ENCODE measurements at places on chromosomes 5 and 9.
A peak's percentile ranks its signal among the peaks of the same experiment; 100 is the strongest.

- DNase-seq = no peak
Observed at GRCh38 chr5:80172067-80172695, 83.7 kb downstream of the SERINC5 start.

DNA sequence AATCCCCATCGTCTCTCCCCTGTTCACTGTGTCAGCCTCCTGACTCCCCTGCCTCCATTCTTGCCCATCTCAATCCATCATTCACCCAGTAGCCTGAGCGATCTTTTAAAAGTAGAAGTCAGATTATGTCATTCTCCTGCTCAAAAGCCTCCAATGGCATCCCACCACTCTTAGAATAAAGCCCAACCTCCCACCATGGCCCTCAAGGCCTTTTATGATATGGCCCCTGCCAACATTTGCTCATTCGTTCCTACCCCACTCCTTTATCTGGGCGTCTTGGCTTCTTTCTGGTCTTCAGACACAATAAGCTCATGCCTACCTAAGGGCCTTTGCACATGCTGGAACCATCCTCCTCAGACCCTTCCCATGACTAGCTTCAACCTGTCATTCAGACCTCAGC lies 35.5 kb upstream of the KCNMB1 start:
- DNase-seq = no peak

DNA sequence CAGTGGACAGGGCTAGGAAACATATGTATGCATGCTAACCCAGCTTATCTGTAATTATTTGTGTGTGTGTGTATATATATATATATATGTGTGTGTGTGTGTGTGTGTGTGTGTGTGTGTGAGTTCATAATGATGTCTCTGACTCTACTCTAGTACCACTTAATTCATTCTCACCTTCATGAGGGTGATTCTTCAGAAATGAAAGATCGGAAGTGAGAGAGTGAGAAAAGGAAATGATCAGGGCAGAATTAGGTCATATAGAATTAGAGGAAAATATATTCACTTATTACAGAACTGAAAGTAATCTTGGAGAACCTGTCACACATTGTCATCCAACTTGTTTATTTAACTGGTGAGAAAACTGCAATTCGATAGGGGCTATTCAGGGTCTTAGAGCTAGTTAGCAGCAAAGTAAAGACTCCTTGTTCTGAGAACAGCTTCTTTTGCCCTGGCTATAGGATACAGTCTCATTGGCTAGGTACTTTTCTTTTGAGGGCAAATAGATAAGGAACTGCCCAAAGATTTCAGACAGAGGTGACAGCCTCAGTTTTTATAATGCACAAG lies 58.8 kb downstream of the C9orf153 start:
- DNase-seq = peak; percentile 32

DNA sequence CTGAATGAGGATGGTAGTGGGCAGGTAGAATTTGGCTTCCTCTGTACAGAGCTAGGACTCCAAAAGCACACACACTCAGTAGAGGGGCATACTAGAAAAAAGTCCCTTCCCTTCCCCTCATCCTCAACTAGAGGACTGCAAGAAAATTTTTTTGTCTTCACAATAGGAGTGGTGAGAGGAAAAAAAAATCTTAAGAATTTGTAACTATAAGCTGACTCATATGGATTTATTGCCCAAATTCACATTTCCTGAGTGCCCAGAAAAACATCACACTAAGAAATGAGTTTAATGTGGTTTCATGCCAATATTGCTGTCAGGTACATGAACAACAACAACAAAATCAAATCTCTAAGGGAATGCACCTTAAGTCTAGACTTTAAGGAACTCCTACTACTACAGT lies 43.7 kb downstream of the RANBP6 start:
- no peak for DNase-seq

GRCh38 chr5:33726422-33727165 lies 165.2 kb downstream of the ADAMTS12 start:
- no peak for DNase-seq

GRCh38 chr9:27369591-27369990 lies 72.6 kb upstream of the EQTN start:
- DNase-seq = peak; percentile 4

GRCh38 chr5:74199436-74200210 lies 440.9 kb downstream of the ENC1 start:
- no peak for DNase-seq

DNA sequence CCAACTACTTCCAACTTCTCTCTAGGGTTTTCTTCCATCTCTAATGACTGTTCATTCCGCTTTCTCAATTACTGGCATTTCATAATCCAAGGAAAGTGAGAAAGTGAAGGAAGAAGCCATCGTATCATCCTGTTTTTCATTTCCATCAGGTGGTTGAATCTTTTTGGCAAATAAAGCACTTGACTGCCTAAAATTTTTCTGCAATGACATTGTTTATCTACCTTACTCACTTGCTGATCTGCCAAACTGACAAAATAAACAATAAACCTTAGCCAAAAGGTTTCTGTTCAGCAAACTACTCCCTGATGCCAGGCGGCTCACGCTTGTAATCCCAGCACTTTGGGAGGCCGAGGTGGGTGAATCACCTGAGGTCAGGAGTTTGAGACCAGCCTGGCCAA lies 18.4 kb downstream of the FNBP1 start:
- no peak for DNase-seq

DNA sequence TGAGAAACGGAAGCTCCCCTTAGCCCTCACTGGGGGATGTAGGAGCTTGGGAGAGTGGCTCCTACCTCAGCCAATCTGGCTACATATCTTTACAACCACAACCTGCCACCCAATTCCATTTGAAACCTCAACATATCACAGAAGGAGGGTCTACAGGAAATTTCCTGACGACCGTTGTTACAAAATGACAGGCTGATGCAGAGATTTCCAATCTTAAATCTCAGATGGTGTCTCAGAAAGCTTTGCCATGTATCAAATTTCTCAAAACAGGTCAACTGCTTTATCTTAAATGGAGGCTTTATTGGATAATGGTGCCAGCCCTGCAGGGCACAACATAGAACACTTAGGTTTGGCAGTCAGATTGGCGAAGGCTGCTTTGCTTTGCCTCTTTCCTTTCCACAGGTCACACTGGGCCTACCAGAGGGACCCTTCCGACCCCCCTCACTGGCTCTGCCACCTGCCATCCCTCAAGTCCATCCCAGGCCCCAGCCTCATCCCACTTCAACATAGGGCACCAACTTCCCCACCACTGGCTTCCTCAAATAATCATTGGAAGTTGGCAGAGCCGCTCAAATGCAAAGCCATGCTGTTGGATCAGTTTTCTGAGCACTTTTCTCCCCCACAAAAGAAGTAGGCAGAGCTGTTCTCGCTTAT lies 11.1 kb upstream of the SPATA31E1 start:
- no peak for DNase-seq

GRCh38 chr5:34587355-34588241 lies 68.5 kb upstream of the RAI14 start:
- DNase-seq = no peak

- no peak for DNase-seq
Observed at GRCh38 chr5:43376496-43377140, 35.6 kb downstream of the CCL28 start.

DNA sequence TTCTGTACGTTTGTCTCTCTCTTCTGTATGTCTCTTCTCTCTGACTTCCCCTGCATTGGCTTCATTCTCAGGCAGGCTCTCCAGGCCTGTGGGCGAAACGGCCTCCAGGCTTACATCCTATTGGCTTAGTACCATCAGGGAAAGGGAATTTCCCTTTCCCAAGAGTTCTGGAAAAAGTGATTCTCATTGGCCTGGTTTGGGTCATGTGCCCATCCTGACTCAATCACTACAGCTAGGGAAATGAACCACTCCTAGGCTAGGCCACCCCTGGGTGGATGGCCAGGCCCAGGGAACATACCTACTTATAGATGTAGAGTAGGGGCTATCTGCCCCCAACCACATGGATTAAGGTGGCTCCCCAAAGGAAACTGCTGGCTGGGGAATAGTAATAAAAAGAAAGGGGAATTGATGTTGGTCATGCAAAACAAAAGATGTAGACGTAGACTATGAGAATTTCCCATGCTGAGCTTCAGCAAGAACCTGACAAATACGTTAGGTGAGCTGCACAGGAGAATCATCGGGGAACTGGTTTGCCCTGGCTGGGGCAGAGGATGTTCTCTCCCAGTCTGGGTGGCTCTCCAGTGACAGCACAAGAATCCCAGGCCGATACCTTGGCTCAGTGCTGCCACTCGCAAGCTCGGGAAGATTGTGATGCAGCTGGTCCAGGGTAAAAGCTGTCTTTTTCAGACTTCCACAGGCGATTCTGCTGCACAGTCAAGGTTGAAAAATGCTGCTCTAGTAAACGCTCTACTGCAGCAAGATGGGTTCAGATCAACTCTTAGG lies 3.7 kb upstream of the EGR1 start:
- no peak for DNase-seq

GRCh38 chr9:91503673-91504081 lies 80.0 kb upstream of the NFIL3 start:
- DNase-seq = no peak

DNA sequence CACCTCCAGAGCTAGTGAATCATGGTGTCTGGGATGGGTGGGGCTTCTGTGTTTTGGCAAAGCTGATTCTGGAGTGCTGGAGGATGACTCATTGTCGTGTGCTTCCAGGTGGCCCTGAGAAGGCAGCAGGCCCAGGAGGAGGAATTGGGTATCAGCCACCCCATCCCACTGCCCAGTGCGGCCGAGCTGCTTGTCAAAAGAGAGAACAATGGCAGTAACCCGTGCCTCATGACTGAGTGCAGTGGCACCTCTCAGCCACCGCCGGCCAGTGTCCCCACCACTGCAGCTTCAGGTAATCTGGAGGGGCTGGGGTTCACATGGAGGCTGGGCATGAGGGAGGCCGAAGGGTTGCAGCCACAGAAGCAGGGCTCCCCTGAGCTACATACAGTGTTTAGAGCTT lies 5.4 kb downstream of the DMRT1 start:
- no peak for DNase-seq

GRCh38 chr5:142491270-142491669 lies 166.4 kb upstream of the SPRY4 start:
- DNase-seq = no peak

GRCh38 chr5:146761811-146762210 lies 116.7 kb downstream of the PPP2R2B start:
- DNase-seq = no peak

DNA sequence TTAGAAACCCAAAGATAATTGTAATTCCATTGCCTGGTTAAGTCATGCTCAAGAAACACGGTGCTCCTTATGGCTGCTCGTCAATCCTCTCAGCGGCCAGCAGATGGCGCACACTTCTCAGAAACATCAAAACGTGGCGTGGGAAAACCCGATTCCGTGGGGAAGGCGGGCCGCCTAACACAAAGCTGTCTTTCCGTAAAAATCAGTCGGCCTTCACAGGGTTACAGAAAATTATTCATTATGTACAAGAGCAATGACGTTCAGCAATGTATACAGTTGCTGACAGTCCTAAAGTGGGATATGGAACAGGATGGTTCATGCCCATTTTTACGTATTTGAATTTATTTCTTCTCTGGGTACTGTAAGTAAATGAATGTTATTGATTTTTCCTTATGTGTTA lies 83.5 kb downstream of the PDE4D start:
- DNase-seq = peak; percentile 60

DNA sequence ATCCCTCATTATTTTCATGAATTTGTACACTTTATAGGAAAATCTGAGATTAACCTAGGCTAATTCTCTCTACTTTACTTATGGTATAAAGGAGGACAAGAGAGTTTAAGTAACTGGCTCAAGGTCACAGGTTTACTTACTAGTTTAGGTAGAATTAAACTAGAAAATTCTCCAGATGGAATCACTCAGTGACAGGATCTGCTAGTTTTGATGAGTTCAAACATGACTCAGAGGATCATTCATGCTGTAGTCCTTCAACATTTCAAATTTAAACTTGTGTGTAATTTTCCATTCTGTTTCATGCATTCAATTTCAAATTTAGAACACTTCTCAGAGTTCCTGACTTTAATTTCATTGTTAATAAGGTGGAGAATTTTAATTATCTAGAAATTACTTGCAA lies 485.7 kb upstream of the TUSC1 start:
- DNase-seq = no peak

DNA sequence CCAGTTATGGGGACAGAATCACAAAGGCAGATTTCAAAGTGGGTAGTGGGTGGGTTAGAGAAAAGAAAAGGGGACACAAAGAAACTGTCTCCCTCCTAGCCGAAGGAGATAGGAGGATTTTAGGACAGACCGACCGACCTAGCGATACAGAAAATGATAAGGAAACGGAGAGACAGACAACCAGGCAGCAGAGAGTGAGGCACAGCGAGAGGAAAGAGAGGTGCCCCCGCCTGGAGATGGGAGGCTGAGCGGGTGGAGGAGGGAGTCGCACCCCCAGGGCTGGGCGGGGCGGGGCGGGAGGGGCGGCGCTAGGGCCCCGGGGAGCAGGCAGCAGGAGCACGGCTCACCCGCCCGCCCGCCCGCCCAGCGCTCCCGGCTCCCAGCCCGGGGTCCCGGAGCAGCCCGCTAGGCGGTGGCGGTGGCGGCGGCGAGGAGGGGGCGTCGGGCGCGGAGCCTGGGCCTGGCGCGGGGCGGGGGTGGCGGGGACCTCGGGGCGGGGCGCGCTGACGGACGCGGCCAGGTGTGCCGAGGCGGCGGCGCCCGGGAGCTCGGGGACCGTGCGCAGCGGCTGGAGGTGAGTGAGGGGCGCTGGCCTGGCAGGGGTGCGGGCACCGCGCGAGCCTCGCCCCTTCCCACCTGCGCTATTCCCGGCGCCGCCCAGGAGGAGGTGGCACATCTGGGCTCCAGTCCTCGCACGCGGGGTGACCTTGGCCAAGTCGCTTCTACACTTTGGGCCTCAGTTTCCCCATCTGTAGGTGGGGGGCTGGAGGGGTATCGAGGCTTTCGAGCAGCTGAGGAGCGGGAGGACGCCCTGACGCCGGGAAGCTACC lies 15.9 kb upstream of the SYNPO start:
- no peak for DNase-seq

DNA sequence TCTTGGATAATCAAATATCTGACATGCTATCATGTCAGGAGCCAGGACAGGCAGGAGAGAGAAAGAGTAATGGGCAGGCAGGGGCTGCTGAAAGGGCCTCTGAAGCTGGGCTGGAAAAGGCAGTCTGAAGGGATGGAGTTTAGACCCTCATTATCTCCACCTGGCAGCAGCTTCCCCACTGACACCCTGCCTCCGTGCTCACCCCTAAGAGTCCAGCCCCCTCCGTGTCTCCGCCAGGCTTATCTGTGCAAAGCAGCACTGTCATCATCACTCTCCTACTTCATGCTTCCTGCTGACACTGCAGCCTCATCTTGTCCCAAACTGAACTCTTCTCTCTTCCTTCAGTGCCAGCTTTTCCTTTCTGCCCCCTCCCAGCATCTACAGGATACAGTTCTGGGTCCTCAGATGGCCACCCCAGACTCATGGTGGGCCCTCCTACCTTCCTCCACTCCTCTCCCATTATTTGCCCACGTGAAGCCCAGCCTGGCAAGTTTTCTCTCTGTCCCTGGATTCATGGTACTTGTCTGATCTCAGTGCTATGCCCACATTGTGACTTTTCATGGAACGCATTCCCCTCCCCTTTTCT lies 70.9 kb upstream of the KLF9 start:
- DNase-seq = no peak
